Mucosa of gallbladder (tissue), 1 donor: ENCODE measurements at places on chromosomes 12 and 14. TPM values are rescaled to one million over a fixed set of nuclear protein-coding genes. Genes with fewer than 3 reads are reported as not detected.
A peak's percentile ranks its signal among the peaks of the same experiment; 100 is the strongest.

DNA sequence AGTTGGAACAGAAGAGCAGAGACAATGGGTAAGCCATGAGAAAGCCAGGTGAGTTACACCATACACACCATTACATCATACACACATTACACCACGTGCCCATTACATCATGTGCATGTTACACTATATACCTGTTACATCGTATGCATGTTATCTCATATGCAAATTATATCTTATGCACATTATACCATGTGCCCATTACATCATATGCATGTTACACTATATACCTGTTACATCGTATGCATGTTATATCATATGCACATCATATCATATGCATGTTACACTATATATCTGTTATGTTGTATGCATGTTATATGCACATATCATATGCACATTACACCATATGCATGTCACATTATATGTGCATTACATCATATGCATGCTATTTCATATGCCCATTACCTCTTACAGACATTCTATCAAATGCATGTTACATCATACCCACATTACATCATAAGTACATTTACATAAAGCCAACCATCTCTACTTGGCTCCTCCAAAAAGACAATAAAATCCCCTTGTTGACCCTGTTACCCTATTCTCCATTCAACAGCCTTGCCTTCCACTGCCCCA lies 207.2 kb downstream of the KSR2 start:
- DNase-seq, result no peak

Gene PRR4
- total RNA-seq, result 2.6 TPM

DNA sequence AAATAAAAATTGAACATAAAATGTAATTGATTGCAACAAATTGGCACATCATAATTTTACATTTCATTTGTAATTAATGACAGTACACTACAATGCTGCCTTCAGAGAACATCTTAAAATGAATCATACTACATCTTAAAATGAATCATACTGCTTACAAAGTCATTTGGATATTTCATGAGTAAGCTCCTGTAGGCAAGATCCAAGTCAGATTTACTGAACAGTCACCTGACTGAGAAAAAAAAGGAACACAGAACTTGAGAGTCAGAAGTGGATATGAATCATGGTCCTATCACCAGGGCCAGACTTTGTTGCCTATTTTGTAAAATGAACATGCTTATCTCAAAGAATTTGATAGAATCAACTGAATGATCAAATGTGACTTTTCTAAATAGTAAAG lies 32.7 kb upstream of the FBLN5 start:
- no peak for DNase-seq

GRCh38 chr12:116950628-116951325 lies 40.0 kb downstream of the FBXW8 start:
- no peak for DNase-seq

DNA sequence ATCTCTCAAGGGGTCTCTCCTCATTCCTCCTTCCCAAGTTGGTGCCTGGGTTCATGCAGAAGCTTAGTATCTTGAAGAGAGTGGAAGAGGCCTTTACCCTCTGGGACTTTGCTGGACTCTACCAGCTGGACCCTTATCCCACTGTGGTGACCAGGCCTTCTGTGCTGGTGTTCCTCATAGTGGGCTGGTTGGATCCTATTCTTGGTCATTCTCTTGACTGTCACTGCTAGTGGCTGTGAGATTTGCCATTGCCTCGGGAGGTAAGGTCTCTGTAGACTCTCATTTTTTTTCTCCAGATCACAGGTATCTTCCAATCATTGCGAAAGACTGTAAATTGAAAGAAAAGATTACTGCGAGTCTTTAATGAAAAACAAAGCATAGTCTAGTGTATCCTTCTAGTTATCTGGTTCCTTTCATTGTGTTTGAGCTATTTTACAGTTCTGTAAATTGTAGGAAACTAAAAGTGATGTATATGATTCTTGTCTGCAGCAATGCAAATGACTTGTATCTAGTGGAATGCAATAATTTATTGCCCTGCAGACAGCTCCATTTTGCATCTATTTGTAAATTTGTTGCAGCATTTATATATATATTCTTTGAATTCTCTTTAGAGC lies 217.9 kb downstream of the AEBP2 start:
- no peak for DNase-seq

- DNase-seq, result no peak
Measured at GRCh38 chr12:130742112-130742511, 26.0 kb upstream of the RIMBP2 start.

Gene KCNK13
- 1.4 TPM for total RNA-seq

Gene CAPS2
- total RNA-seq, result 12.4 TPM

GRCh38 chr12:130987151-130987931 lies 33.6 kb downstream of the ADGRD1 start:
- DNase-seq, result no peak

Gene STRAP
- total RNA-seq, result 81.9 TPM

Gene SCN8A
- 15.2 TPM for total RNA-seq

GRCh38 chr12:130205495-130205894 lies 43.2 kb downstream of the FZD10 start:
- DNase-seq, result no peak

DNA sequence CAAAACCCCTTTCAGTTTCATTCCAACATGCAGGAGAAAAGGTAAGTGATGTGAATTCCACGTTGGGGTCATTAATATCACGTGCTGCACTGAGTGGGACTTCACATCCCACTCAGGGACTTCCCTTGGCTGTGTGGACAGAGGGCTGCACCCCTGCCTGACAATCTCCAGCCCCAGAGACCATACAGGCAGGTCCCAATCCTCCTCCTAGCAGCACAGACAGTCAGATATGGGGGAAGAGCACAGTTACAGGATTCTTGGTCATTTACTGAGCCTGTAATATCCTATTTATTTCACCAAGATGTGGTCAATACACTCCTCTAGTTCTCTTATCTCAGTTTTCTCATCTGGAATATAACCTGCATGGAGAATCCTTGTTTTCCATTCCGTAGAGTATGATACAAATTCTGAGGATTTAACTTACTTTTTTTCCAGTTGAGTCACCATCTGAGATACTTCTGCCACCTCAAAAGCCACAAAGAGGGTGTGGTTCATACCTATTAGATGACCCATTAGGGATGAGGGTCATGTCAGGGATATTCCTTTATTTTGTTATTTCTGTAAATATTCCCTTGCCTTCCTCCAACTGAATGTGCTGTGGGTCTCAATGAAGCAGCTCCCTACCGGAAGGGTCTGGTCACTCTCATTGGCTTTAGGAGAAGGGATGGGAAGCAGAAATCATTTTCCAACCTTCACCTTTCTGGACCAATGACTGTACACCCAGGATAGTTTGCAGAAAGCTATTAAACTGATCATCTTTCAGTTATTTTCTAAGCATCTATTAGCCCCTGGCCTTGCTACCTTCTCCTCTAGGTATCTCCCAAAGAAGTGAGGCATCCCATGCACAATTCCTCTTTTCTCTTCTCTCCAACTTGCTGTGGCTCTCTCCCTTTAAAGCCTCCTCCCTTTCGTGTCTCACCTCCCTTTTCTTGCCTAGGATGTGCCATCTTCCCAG lies 43.0 kb upstream of the NTF3 start:
- DNase-seq, result no peak

GRCh38 chr12:28507033-28507432 lies 316.8 kb downstream of the CCDC91 start:
- no peak for DNase-seq

DNA sequence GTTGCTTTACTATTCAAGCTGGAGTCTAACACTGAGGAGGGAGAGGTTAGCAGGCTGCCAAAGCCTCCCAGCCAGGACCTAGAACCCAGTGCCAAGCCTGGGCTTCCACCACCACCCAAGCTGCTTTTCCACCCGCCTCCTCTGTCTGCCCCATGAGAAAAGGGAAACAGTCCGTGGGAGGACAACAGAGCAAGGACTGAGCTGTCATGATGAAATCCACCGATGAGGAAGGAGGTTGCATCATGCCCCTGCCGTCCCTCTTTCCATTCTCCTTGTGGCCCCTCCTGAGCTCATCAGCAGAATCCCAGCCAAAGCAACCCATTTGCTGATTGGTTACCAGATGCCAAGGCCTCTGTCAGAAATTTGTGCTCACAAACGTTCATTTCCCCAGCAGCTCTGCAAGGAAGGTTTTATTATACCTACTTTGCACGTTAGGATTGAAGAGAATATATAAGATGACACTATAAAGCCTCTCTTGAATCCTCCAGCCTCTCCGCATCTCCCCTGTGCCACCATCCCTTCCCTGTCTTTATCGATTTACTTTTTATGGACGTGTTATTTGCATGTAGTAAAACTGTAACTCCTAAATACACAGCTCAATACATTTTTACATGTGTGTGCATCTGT lies 6.3 kb upstream of the SERPINA1 start:
- DNase-seq, result peak; percentile 41

GRCh38 chr12:119797090-119797489 lies 80.0 kb downstream of the CIT start:
- DNase-seq, result no peak

DNA sequence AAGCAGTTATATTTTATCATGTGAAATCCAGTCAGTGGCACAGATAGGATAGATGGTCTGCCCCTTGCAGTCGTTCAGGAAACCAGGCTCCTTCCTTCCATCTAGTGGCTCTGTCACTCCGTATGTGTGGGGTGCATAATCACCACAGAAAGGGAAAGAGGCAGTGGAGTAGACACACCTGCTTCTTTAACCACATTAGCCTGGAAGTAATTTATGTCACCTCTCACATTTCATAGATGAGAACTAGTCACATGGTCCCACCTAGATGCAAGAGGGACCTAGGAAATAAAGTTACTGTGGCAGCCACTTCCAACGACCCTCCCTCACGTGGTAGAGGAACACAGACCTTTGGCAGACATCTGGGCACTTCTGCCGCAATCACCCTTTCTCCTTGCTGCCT lies 14.2 kb upstream of the RNU6-8 start:
- DNase-seq, result no peak

GRCh38 chr14:93019970-93020369 lies 95.8 kb downstream of the ITPK1 start:
- DNase-seq, result no peak

DNA sequence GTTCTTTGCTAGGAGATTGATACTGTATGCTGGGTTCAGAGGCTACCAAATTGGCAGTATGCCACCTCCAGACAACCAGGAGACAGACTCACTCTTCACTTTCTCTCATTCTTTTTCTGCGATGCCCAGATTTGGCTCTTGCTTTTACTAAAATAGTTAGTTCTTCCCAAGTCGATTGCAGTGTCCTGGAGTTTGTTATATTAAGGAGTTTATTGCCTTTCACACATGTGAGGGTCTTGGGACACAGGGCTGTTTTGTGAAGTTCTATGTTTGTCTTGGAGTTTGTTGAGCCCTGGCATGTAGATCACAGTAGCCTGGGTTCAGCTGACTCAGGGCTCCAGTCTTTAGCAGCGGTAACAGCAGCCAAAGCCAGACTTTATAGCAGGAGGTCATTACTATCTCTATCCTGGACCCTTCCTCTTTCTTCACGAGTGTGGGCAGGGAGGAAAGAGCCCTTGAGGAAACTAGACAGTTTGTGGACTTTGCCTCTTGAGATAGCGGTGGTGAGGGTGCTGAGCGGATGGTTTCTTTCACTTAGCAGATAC lies 1.6 kb downstream of the MLEC start:
- peak; percentile 57 for DNase-seq

- no peak for DNase-seq
Measured at GRCh38 chr12:110704750-110705149, 15.8 kb upstream of the HVCN1 start.

GRCh38 chr14:30450631-30451545 lies 108.1 kb upstream of the G2E3 start:
- no peak for DNase-seq

DNA sequence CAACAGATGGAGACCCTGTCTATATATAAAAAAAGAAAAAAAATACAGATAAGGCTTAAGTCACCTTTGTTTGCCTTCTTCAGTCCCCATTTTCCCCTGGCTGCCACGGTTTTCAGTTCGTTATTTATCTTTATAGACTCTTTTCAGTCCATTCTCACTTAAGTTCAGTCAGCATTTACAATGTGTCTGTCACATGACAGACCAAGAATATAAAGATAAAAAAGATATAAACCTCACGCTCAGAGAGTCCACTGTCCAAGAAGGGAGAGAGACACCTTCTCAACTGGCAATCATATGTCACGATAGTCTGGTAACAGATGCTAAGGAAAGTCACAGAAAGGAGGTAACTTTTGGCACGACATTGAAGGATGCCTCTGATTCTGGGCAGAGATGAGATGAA lies 13.4 kb upstream of the POLR3B start:
- DNase-seq, result no peak

Gene SMCO2
- total RNA-seq, result not detected

DNA sequence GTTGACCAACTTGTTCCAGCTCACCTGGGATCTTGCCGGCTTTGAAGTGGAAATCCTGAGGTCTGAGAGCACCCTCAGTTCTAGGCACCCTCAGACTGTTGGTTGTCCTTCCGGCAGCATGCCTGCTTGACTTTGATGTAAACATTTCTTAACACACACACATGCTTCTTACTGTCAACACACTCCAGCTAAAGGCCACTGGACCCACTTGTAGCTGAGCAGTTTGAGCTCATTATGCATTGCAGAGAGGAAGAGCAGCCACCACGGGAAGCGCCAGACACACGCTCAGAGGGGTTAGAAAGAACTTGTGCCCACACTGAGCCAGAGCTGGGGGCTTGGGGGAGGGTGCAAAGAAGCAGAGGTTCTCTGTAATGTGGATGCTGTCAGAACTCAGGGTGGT lies 55.8 kb downstream of the TNFAIP2 start:
- DNase-seq, result no peak

Gene ATF7
- 53.3 TPM for total RNA-seq

DNA sequence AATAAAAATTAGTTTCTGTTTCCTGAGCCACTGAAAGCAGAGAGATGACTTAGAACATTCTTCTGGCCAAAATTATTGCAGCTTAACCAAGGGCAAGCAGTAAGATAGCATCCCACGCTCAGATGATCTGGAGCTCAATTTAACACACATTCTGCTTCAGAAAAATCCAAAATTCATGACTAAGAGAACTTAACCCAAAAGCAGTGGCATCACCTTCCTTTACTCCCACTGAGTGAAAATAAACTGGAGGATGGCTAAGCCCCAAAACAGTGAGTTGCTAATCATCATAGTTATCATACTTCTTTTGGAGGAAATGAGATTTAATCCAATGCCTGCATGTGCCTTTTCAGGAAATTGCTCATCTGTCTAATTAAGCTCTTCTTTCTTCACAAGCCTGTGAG lies 195.4 kb downstream of the DUSP6 start:
- no peak for DNase-seq

- no peak for DNase-seq
Measured at GRCh38 chr12:125776212-125776611, 711.0 kb downstream of the AACS start.

DNA sequence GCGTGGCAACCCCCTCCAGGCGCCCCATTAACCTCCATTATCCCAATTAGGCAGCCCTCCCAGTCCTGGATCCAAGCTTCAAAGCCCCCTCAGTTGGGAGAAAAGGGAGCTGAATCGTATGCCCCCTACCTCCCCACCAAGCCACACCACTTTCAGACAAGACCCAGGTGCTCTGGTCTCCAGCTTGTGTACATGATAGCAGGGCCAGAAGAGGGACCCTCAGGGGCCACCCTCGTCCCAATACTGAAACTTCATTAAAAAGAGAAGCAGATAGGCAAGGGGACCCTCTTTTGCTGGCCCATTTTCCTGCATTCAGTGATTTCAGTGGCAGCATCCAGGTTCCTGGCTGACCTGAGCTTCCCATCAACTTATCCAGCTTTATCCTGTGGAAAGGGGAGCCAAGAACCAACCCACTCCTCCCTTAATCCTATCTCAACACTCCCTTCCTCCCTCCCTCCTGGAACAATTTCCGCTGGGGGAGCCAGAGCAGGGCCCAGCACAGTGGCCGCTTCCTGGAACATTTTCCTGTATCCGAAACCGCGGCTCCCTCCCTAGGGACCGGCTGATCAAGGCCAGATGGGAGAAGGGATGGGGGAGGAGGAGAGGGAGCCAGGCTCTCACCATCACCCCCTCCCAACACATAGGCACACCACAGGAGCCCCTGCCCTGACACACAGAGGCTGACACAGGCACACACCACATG lies 9.5 kb upstream of the SP7 start:
- DNase-seq, result no peak
